ENCODE measurements at places on chromosomes 11 and 22.

DNA sequence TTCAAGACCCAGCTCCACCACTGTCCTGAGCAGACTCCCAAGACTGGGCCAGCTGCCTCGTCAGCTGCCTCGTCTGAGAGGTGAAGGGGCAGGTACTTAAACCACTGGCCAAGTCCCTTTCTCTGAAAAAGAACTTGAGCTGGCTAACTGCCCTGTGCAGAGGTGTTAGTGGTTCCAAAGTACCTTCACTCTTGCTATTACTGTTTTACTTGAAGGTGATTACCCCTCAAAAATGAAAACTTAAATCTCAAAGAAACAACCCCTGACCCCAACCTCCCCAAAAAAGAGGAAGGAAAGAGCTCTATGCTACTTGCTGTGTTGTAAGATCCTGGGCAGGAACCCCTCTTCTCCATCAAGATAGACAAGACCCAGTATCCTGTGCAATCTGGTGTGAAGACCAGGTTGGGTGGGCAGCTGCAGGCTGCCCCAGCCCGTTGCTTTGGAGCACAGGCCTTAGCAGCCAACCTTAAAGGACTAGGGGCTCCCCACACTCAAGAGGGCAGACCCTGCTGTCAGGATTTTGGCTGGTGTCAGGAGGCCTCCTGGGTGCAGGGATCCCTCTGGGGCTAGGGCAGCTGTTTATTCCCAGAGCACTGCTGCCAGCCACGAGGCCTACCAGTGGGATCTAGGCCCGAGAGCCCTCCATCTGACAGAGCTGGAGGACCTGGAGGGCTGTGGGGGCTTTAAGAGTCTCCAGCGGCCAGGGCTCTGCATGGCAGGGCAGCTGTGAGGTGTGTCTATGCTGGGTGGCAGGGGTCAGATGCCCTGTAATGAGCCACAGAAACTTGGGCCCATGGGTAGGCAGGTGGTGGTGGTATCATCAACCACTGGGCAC, 13.0 kb downstream of the GUCD1 start:
- no peak for DNase-seq

- DNase-seq: no peak
These were observed 27.6 kb upstream of the EXPH5 start for GRCh38 chr11:108620958-108621772.

- no peak for DNase-seq
These were observed 1.7 kb upstream of the TXNRD2 start for GRCh38 chr22:19943082-19944026.

DNA sequence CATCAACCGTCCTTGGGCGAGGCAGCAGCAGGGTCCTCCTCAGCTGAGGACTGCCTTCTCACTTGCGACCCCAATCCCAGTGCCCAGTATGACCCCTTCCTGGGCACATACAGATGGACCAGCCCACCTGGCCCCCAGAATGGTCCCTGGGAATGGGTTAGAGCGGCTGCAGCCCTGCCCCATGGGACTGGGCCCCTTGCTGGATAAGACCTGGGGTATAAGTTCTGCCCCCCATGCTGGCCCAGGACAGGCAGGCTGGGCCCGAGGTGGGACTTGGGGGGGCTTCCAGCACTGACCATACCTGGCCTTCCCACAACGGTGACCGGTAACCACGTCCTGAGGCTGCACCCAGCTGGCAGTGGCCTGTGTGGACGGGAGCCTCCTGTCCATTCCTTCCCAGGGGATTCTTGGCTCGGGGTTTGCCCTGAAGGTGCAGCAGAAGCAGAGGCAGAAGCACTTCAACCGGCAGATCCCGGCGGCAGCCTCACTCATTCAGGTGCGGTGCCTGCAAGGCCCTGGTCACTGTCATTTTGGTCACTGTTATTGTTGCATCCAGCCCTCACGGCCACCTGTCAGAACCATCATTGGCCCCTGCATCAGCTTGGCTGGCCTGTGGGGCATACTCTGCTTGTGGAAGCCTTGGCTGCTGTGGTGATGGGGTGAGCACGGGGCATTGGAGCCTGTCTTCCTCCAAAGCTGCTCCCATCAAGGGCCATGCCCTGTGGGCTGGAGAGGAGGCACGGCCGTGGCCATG, 114.8 kb downstream of the KCNQ1OT1 start:
- no peak for DNase-seq

DNA sequence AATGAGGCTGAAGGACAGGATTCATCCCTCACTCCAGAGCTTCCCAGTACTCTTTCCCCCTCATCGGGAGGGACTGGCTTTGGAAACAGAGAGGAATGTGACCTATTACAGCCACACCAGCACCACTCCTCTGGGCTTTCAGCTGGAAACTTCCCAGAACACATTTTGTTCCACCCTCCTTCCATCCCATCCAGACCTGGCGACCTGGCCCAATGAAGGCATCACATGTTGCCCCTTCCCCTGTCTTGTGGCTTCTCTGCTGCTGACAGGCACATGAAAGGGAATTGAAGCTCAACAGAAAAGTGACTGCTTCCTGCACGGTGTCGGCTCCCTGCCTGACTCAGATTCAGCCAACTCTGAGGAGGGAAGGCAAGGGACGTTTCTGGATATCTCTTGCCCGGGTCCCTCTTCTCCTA, 19.1 kb downstream of the IRAG1 start:
- no peak for DNase-seq

DNA sequence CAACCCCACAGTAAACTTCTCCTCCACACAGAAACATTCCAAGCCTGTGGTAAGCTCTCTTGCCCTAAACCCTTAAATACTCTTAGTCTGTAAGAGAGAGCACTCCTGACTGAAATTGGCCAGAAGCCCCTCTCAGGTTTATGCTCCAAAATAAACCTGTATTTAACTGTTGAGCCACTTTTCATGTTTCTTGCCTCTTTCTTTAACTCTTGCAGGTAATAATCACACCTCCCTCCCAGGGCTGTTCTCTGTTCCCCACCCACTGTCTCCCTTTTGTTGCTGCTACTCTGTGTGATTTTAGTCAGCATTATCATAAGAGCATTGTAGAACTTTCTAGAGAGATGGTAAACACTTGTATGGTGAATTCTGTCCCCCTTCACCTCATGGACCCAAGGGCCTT, 2.1 kb upstream of the IFT27 start:
- DNase-seq: no peak

DNA sequence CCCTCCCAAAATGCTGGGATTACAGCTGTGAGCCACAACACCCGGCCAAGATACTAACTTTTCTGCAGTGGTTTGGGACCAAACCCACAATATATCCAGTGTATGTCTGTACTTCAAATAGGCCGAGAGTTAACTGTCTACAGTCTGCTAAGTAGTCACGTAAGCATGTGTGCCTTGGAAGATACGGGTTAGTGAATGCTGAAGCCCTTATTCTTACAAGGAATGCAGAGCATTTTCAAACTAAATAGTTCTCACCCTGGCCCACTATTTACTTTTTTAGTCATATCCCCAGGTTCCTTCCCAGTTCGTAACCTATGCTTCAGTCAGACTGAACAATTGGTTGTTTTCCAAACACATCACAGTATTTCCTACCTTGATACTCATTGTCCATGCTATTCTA, 176.0 kb downstream of the WNT11 start:
- DNase-seq: peak; percentile 85

GRCh38 chr11:111246956-111247355, 1.4 kb downstream of the POU2AF2 start:
- DNase-seq: no peak

- no peak for DNase-seq
These were observed 985.3 kb upstream of the FAT3 start for GRCh38 chr11:91239359-91239758.

- no peak for DNase-seq
These were observed 757 bp downstream of the SPI1 start for GRCh38 chr11:47377571-47378009.

DNA sequence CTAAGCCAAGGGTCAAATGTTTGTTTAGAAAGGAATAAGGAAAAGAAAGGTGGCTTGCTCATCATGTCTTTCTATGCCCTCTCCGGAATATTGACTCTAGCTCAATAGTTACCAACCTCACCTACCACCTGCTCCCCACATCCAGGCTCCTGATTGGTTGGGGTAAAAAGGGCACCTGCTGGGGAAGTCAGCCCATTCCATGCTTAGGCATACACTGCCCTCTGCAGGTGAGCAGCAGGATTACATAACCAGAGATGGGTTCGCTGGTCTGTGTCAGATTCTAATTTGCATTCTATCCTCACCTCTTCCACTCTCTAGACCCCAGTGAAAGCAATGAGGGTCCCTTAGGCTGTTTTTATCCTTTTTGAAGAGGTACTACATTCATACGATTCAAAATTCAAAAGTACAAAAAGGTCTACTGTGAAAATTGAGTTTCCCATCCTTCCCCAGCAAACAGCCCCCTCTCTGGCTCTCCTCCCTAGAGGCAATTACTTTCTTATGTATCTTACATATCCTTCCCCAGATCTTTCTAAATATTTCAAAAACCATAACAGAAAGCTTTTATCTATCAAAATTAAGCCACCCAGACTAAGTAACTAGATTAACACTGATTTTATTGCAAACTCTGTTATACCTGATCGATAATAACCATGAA, 98.0 kb upstream of the ASPHD2 start:
- DNase-seq: peak; percentile 4

DNA sequence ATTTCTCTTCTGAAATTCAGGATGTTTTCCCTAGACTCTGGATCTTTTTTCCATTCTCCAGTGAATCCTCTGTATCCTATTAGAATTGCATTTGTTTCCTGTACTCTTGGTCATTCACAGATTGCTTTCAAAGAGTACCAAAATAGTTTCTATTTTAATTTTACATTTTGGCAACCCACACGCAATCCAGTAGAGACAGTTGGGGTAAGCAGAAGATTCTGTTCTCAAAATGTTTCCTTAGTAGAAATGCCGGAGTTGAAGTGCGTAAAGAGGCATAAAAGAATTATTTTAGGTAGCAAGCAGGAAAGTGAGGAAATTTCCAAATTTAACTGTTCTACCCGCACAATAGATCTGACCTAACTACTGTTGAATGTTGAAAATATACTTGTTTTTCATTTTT, 842.4 kb downstream of the LUZP2 start:
- DNase-seq: no peak

GRCh38 chr11:108881131-108881530, 216.3 kb downstream of the DDX10 start:
- no peak for DNase-seq

DNA sequence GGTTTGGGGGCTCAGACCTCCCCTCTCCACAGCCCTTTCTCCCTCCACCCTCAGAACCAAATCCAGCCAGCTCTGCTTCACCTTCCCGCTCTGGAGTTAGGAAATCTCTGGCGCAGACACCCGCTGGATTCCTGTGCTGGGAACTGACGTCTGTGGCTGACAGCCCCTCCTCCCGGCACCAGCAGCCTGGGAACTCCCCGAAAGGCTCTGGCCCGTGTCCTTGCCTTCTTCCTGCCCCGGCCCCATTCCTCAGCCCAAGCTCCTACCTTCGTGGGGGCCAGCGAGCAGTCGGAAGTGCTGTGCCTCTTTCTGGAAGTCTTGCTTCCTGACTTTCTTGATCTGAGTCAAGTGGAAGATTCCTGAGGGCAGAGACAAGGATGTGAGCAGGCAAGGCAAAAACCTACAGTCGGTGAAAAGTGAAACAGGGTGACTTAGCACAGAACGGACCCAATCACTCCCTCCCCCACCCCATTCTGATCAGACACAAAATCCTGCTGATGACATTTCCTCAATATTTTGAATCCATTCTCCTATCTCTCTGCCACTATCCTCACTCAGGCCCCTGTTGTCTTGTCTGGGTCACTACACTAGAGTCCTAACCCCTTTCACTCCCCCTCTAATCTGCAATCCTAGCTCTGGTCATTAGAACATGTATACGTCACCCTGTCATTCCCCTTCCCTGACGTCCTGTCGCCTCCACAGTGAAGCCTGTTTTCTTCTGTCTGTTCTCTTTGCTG, 34.1 kb downstream of the CHRDL2 start:
- no peak for DNase-seq

- DNase-seq: no peak
These were observed 10.8 kb upstream of the PDGFB start for GRCh38 chr22:39255449-39256185.

DNA sequence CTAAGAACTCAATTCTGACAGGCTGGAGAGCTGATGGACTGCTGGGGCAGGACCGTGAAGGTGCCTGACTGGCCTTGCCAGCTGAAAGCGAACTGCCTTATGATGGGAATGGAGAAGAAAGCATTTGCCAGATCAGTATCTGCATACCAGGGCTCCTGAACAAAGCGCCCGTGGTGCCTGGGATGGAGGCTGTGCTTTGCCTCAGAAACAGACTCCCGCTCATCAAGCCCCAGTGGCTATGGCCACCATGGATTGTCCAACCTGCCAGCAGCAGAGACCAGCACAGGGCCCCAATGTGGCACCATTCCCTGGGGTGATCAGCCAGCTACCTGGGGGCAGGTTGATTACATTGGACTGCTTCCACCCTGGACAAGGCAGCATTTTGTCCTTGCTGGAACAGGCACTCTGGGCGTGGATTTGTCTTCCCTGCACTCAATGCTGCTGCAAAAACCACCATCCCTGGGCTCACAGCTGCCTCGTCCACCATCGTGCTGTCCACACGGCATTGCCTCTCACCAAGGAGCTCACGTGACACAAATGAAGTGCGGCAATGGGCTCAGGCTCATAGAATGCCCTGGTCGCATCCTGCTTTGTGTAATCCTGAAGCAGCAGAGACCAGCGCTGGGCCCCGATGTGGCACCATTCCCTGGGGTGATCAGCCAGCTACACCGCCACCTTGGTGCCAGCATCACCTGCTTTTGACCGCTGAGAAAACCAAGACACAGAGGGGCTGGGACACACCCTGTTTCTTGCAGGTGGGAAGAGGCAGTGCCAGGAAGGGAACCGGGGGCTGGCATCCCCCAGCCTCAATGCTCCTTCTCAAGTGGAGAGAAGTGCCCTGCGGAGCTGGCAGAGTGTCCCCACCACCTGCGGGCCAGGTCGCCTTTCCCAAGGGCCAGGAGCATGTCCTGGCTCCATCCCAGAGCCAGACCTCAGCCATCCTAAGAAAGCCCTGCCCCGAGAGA, 1367.5 kb downstream of the BRD1 start:
- no peak for DNase-seq

GRCh38 chr11:40877256-40877655, 582.2 kb downstream of the LRRC4C start:
- DNase-seq: no peak

- no peak for DNase-seq
These were observed 289.7 kb upstream of the ARHGAP42 start for GRCh38 chr11:100397401-100397800.

- no peak for DNase-seq
These were observed 23.6 kb downstream of the NNMT start for GRCh38 chr11:114319716-114320328.

- no peak for DNase-seq
These were observed 690 bp upstream of the UVRAG start for GRCh38 chr11:75814363-75814676.

DNA sequence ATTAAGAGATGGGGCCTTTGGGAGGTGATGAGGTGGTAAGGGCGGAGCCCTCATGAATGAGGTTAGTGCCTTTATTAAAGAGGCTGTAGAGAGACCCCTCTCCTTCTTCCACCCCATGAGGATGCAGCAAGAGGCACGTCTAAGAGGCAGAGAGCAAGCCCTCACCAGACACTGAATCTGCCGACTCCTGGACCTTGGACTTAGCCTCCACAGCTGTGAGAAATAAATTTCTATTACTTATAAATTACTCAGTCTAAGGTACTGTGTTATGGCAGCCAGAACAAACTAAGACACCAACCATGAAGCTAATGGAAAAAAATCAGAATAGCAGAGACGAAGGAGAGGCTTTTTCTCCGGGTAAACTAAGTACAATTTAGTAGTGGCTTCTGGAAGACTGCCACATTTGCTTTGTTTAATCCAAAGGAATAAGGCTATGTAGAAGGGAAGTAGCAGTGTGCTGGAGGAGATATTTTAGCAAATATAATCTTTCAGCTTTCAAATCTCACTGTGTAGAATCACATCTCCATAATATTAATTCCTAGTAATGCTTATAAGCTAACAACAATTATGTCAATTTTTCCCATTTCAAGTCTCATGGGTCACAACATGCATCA, 12.3 kb upstream of the SIK2 start:
- no peak for DNase-seq

GRCh38 chr11:64888729-64889511, 10.5 kb upstream of the EHD1 start:
- no peak for DNase-seq

All from glomerular endothelial cell (primary cell).